ENCODE measurements at places on chromosomes 7 and 10.

GRCh38 chr10:112213836-112214235, 30.3 kb upstream of the GPAM start:
- no peak for DNase-seq

DNA sequence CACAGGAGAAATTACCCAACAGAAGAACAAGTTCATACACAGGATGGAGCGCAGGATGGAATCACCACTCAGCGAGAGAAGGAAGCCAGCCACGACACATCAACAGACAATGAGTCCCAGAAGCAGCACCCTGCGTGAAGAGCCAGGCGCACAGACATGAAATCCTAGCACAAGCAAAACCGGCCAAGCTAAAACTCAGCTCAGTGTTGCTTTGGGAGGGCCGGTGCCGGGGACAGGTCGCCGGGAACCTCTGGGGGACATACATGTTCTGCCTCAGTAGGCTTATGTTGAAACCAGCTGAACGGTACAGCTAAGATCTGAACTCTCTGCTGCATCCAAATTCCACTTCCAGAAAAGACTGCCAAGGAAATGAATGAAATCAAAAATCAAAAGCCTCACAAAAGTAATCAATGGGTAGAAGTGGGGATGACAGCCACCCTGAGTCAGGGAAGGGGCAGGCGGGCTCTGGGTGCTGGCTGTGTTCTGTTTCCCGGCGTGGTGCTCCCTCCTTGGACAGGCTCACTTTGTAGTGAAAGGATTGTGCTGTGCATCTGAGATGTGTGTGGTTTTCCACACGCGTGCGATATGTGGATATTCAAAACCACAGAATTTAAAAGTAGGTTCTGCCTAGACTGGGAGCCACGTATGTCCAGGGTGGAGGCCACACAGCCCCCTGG, 114.7 kb downstream of the PDGFA start:
- no peak for DNase-seq

DNA sequence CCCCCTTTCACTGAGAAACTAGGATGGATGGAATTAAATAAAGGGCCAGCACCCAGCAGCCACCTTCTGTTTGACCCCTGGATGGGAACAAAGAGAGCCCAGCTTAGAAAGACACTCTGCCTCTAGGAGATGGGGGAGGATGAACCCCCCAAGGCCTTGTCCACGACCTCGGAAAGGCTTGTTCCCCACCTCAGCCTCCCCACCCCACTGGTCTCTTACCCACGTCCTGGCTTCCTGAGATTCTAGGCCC, 9.7 kb downstream of the ITPRIP start:
- no peak for DNase-seq

GRCh38 chr10:114157912-114158311, 16.1 kb downstream of the CCDC186 start:
- DNase-seq, result no peak

DNA sequence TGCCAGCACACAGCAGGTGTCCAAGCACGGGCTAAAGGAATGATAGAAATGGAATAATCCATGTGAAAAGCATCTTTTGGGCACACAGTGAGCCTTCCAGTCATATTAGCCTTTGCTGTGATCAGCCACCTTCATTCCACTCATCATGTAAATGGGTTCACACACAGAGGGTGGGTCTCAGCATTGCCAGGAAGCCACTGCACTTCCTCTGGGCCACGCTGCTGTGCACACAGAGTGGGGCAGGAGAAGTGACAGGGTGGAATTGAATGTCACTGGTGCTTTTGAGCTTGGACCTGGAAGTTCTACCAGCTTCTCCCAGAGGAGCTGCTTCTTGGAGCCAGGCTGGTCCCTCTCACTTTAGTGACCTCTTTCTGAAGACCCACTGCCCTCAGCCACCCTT, 203.5 kb downstream of the USP6NL start:
- DNase-seq, result no peak
